Breast epithelium (tissue), 4 donors: ENCODE measurements at places on chromosomes 6 and 20. TPM values are rescaled to one million over a fixed set of nuclear protein-coding genes. Genes with fewer than 3 reads are reported as not detected.

Gene PDYN
- not detected for total RNA-seq

- H3K27me3 ChIP-seq, result no peaks in the 10 kb centered on the region
- no peak overlapping the region for H3K4me3 ChIP-seq
- no peaks in the 10 kb centered on the region for H3K36me3 ChIP-seq
- H3K27ac ChIP-seq, result no peak overlapping the region
Measured at GRCh38 chr6:103405321-103405720, 1454.4 kb downstream of the HACE1 start.

- H3K27me3 ChIP-seq, result peaks cover 8% of the 10 kb centered on the region
- no peaks in the 10 kb centered on the region for H3K36me3 ChIP-seq
- H3K4me1 ChIP-seq, result no peaks in the 10 kb centered on the region
Measured at GRCh38 chr6:132399376-132400074, 1.8 kb downstream of the MOXD1 start.

Gene CEP85L
- total RNA-seq, result 15.7 TPM

DNA sequence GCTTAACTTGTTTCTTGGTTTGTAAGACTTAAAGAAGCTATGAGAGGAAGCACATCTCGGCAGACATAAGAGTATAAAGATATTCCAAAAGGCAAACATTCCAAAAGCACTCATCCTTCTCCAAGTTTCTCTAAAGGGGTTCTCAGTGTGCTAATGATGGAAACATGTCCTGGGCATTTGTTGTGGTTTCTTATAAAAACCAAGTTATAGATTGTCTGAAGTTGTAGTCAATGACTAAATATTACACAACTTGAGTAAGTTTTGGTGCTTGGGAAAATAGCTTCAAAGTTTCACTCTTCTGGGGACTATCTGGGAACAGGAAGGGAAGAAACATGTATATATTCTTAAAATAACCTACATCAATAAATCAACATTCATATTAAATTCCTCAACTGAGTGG, 128.3 kb upstream of the TBX18 start:
- no peaks in the 10 kb centered on the region for H3K36me3 ChIP-seq
- no peak overlapping the region for H3K27ac ChIP-seq
- no peaks in the 10 kb centered on the region for H3K4me1 ChIP-seq
- no peak for DNase-seq

DNA sequence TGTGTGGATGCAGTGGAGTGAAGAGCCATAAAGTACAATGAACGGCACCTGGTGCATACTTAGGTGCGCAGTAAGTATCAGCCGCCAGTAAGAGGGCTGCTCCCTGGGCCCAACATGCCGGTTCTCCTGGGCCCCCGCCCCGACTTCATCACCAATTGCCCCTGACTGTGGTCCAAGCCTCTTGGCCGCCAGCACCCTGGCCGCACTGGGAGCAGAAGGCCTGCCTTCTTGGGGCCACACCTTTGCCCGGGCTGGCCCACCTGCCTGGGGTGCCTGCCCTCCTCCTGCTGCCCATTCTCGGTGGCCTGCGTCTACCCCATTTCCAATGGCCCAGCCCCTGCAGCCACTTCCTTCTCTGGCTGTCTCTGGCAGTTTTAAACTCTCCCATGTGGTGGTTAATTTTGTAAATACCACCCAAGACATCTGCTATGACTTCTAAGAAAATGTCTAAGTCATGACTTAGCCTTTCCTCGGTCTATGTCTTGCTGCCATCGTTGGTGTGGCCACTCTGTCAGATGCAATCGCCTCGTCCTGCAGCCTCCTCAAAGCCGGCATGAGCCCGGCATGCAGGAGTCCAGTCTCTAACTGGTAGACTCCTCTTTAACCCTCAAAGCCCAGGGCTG, 36.8 kb downstream of the PMEPA1 start:
- no peak overlapping the region for H3K27ac ChIP-seq
- no peak overlapping the region for H3K4me3 ChIP-seq
- no peaks in the 10 kb centered on the region for H3K27me3 ChIP-seq
- no peak for DNase-seq

DNA sequence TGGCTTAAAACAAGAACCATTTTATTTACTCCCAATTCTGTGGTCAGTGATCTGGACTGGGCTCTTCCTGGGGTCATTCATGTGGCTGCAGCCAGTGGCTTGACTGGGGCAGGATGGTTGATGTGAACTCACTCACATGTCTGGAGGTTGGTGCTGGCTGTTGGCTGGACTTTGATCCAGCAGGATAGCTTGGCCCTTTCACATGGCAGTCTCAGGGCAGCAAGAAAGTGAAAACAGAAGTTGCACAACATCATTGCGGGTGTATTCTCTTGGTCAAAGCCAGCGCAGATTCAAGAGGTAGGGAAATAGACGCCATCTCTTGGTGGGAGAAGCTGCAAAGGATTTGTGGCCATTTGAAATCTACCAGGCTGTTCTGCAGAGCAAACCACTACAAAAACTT, 77.2 kb downstream of the MDGA1 start:
- no peaks in the 10 kb centered on the region for H3K4me1 ChIP-seq
- H3K36me3 ChIP-seq, result no peaks in the 10 kb centered on the region
- no peak overlapping the region for H3K27ac ChIP-seq

DNA sequence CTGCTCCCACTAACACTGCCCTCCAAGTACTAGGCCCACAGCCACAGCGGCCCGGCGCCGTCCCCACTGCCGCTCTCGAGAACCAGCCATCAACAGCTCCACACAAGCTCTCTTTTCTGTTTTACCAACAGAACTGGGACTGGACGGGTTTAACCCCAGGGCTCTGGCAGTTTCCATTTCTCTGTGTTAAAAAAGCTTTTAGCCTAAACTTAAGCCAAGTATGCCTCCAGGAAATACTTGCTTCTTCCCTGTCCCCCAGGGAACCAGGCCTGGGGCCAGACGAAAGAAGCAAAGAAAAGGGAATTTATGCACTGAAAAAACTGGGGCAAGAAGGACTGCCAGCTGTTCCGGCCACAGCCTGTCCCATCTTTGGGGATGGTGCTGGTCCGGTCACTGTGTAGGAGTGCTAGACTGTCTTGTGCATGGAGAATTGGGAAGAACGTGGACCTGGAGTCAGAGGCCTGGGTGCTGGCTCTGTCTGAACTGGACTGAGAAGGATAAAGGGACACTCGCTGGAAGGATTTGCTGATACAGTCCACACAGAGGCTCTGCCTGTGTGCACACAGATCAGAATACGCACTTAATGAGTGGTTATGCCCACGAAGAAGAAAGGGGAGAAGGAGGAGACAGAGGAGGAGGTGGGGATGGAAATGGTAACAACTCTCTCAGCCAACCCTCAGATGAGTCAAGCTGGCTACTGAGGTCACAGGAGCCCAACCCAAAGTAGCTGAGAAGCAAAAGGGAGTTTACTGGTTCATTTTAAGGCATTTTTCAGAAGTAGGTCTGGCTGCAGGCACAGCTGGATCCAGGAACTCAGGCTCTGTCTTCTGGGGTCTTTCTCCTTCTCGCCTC, 254.4 kb upstream of the PMEPA1 start:
- H3K4me1 ChIP-seq, result no peaks in the 10 kb centered on the region
- H3K27me3 ChIP-seq, result no peaks in the 10 kb centered on the region
- peak overlapping the region; percentile 61 for H3K27ac ChIP-seq
- no peak overlapping the region for H3K4me3 ChIP-seq
- DNase-seq, result no peak

Gene RSPH4A
- 0.80 TPM for total RNA-seq

DNA sequence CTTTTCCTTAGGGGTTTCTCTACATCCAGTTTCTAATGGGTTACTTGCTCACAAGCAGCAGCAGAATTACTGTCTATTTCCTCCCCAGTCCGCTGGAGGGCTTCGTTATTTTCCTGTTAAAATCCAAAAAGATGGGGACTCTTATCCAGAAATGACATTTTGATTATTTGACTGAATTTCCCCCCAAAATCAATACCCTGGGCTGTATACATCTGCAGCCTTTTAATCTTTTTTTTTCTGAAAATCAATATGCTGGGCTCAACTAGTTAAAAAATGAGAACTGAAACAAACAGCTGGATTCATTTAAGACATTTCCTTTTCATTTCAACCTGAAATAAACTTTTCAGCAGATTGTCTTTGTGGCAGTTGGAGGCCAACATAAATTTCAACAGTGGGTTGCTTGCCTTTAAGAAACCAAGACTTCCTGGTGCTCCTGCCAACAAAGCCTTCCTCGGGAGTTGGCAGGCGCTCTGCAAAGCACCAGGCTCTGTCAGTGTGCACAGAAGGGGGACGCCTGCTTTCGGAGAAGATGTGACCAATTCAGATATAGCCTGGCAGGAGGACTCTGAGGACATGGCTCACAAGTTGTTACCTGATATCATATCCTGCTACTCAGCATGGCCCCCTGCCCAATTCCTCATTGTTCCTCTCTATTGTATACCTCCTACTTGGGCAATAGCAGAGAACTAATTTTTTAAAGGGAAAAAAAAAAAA, 204.7 kb upstream of the ARG1 start:
- no peaks in the 10 kb centered on the region for H3K27me3 ChIP-seq
- H3K27ac ChIP-seq, result no peak overlapping the region
- no peaks in the 10 kb centered on the region for H3K36me3 ChIP-seq
- H3K4me1 ChIP-seq, result no peaks in the 10 kb centered on the region

Gene FGD2
- total RNA-seq, result 51.4 TPM

Gene GCM1
- total RNA-seq, result 0.32 TPM

Gene PAK5
- 0.66 TPM for total RNA-seq

Gene TPD52L1
- 27.2 TPM for total RNA-seq

Gene STX11
- total RNA-seq, result 20.0 TPM

- H3K4me3 ChIP-seq, result no peak overlapping the region
- no peaks in the 10 kb centered on the region for H3K4me1 ChIP-seq
- no peaks in the 10 kb centered on the region for H3K27me3 ChIP-seq
- DNase-seq, result no peak
- no peak overlapping the region for H3K27ac ChIP-seq
Measured at GRCh38 chr6:28002161-28002560, 45.1 kb downstream of the OR2B6 start.

Gene BPIFB1
- total RNA-seq, result 0.66 TPM

- H3K4me1 ChIP-seq, result no peaks in the 10 kb centered on the region
- H3K27ac ChIP-seq, result no peak overlapping the region
- H3K27me3 ChIP-seq, result no peaks in the 10 kb centered on the region
- no peak overlapping the region for H3K4me3 ChIP-seq
- no peak for DNase-seq
- no peaks in the 10 kb centered on the region for H3K36me3 ChIP-seq
Measured at GRCh38 chr6:3194535-3195419, 32.7 kb downstream of the TUBB2B start.

DNA sequence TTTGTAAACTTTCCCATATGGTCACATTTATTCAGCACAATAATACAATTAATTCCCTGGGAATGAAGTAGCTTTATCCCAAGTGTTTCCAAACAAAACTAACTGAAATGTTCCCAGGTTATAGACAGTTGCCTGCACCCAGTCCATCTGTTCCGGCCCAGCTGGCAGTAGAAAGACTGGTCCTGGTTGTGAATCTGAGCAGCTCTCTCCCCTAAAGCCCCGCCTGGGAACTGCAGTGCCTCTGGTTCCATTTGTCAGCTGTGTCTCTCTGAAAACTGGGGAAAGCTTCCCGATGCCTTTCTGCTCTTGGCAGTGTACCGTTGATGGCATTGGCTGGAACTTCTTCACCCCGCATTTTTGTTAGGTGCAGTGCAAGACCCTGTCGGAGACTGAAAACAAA, 8.7 kb downstream of the MTHFD1L start:
- H3K27ac ChIP-seq, result no peak overlapping the region
- no peaks in the 10 kb centered on the region for H3K4me1 ChIP-seq
- no peak for DNase-seq
- no peaks in the 10 kb centered on the region for H3K27me3 ChIP-seq
- no peak overlapping the region for H3K4me3 ChIP-seq
- no peaks in the 10 kb centered on the region for H3K36me3 ChIP-seq

DNA sequence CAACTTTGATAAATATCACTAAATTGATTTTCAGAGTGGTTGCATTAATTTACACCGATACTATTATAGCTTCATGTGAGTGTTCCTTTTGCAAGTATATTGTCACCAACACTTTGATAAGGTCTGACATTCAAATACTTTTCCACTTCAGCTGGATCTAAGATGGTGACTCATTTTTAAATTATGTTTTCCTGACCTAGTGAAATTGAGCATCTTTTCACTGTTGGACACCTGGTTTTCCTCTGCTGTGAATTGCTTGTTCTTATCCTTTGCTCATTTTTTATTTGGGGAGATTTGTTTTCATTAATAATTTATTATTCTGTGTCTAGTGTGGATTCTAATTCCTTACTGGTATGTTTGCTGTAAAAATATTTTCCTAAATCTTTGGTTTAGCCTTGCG, 85.2 kb upstream of the PRDM1 start:
- no peak overlapping the region for H3K27ac ChIP-seq
- no peak for DNase-seq
- H3K27me3 ChIP-seq, result no peaks in the 10 kb centered on the region

Gene SIRPB1
- total RNA-seq, result 2.6 TPM

Gene PLCB1
- total RNA-seq, result 12.2 TPM

DNA sequence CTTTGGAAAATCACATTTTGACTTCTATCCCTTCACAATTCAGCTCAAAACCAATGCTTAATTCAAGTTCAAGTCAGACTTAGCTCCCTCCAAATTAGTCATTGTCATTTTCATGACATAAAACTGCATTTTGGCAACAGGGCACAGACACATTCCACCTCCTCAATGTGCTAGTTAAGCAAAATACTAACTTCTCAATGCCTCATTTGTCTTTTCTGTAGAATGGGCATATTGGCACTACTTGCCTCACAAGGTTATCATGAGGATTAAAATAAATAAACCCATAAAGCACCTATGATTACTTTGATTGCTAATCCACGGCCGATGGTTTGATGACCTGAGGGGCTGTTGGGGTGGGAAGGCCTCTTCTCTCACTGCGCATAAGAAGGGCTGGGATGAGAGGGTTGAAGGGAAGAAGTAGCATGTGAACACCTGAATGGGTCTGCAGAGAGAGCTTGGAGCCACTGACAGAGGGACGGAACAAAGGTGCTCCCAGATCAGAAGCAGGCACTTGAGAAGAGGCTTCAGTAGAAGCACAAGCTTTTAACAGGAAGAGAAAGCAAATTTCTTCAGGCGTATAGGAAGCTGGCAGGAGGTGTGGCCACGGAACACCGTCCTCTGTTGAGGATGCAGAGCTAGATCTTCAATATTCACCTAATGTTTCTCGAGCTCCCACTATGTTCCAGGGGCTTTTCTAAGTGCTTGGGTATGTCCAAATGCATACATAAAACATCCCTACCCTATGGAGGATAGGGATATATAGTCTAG, 11.7 kb upstream of the TBC1D7 start:
- H3K36me3 ChIP-seq, result no peaks in the 10 kb centered on the region
- no peak for DNase-seq
- H3K27ac ChIP-seq, result no peak overlapping the region
- no peaks in the 10 kb centered on the region for H3K27me3 ChIP-seq
- H3K4me3 ChIP-seq, result no peak overlapping the region

DNA sequence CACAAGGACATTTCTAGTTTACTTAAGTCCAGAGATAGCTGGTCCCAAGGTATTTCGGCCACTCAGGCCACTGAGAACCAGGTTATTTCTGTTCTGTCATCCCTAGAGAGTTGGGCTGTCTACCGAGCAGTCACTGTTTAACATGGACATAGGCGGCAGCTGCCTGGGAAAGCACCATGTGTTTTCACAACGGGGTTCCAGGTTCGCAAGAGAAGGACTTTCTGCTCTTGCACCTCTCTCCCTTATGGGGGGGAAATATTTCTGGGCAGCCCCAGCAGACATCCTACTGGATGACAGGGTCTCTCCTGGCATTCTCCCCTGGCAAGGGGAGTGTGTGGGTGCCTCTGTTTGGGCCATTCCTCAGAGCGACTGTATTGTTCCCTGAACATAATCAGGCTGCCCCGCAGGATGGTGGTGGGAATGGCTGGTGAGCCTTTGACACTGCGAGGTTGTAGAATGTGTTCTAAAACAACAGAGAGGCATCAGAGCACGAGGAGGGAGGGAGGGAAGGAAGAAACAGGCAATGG, 64.4 kb upstream of the DUSP22 start:
- no peak for DNase-seq
- no peak overlapping the region for H3K27ac ChIP-seq
- no peak overlapping the region for H3K4me3 ChIP-seq

Gene PSMB1
- total RNA-seq, result 190 TPM

Gene ID4
- total RNA-seq, result 57.1 TPM
